ENCODE measurements at places on chromosomes 13 and 19. TPM values are rescaled to one million over a fixed set of nuclear protein-coding genes. Genes with fewer than 3 reads are reported as not detected.

GRCh38 chr13:83423381-83423780, 458.9 kb downstream of the SLITRK1 start:
- no peak for DNase-seq

DNA sequence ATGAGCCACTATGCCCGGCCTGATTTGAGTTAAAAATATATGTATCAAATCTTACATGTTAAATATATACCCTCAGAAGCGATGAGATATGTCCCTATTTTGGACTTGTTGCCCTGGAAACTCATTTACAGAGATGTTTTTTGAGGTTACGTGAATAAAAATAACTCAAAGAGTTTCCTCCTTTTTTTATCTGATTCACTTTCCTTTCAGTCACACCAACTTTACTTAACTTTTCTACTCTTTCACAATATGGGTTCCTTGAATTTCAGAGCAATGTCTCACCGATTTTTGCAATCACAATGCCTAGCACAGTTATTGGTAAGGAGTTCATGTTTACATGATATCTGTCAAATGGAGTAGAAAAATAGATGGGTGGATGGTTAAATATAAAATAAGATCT, 2.3 kb downstream of the OR7C2 start:
- no peak for DNase-seq

GRCh38 chr13:49669735-49670309, 21.5 kb downstream of the EBPL start:
- DNase-seq: no peak

DNA sequence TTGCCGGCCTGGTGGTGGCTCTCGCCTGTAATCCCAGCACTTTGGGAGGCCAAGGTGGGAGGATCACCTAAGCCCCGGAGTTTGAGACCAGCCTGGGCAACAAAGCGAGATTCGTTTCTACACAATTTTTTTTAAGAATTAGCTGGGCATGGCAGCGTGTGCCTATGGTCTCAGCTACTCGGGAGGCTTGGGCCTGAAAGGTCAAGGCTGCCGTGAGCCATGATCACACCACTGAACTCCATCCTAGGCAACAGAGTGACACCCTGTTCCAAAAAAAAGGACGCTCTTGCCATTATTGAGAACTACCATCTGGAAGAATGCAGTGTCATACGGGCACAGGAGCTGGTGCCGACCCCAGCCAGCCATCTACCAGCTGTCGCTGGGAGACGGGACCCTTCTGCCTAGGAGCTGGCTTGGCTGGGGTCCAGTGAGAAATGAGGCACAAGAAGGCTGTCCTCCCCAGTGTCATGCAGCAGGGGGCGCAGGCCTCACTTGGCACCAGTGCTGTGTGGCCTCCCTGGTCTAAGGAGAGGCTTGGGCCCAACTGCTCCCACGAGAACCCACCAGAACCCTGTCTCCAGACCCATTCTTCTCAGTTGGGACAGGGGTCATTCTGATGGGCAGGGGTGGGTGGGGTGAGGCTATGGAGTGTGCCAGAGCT, 12.2 kb upstream of the RELB start:
- DNase-seq: peak; percentile 83

DNA sequence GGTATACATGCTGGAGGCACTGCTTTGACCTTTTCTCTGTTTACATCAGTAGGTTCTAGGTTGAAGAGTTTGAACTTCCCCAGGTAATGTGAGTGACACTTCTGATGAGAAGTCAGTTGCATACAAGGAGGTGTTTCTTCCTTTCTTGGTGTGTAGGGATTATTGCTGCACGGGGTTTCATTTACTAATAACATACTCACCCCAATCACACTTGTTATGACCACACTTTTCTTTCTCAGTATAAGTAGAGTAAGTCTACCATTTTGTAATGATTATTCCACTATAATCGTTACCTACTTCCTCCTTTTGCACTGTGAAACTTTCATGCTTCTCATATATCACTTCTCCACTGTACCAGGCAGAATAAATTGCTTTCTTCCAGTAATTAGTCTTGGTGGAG, 138.0 kb downstream of the TNFSF13B start:
- no peak for DNase-seq

Gene DPF1
- total RNA-seq: 0.51 TPM

Gene MYO1F
- total RNA-seq: 9.0 TPM
